ENCODE measurements at places on chromosomes 11 and 22.
A peak's percentile ranks its signal among the peaks of the same experiment; 100 is the strongest.

DNA sequence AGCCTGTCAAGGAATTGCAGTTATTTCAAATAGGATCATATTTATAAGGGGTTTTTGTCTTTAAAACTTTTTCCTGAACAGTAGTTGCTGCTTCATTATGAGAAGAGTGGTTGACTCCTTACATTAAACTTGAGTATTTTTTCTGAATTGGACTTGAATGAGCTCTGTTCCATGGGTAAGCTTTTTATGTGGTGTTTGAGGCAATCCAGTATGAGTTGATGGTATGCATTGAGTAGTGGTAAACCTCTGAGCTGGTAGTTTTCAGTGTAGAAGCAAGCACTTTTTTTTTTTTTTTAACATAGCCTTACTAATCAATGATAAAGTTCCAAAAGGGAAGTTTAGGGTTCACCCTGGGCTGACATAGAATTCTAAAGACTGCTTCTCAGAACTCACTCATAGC is 3.4 kb downstream of the KMT2A start:
- DNase-seq = no peak

- no peak for DNase-seq
These were observed at the start of gene APOA5 for GRCh38 chr11:116791813-116792143. Gene APOA5 (minus strand): TSS chr11:116791879. CDS start chr11:116791860, 19 bp downstream.

GRCh38 chr11:18650859-18651557 is 16.9 kb upstream of the SPTY2D1 start:
- no peak for DNase-seq

DNA sequence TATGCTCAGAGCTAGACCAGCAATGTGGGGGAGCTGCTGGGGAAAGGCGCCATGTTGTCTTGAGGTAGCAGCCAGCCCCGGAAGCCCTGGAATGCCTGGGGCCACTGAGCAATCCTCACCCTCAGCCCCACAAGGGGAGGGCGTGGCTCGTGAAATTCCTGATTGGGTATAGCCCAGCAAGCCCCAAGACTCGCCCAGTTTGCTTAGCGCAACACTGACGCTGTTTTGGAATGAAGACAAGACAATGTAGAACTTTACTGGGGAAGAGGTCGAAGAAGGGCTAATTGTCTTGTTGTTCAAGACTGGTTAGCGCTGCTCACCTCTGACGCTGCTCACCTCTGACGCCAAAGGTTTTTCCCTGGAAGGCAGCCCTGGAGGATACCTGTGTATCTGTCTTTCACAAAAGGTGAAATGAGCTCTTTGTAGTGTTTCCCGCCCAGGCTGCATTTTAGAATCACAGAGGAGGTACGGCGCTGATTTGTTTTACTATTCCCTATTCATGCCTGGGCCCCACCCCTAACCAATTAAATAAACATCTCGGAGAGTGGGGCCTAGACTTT is 47.6 kb downstream of the ST3GAL4 start:
- DNase-seq = no peak

- DNase-seq = no peak
These were observed 103.4 kb upstream of the OLFML1 start for GRCh38 chr11:7381937-7382336.

GRCh38 chr22:48561676-48562075 is 1266.0 kb downstream of the BRD1 start:
- DNase-seq = no peak

DNA sequence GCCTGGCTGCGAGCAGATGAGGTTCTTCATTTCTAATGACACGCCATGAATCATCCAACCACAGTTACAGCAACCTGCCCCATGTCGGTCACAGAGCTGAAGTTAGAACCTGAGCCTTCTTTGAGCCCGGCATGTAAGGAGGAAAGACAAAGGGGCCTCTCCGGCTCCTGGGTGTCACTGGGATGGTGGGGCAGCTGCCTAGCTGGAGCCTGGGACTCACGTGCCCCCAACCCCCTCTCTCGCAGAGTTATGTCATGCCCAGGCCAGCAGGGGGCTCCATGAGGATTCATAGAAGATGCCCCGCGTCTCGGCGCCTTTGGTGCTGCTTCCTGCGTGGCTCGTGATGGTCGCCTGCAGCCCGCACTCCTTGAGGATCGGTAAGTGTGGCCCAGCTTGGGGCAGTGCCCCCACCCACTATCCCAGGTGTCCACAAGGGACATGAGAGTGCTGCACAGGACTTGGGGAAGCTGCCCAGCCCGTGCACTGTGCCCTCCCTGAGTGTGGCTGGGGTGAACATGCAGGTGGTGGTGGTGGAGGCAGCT is 148.5 kb downstream of the GRIK4 start:
- no peak for DNase-seq

DNA sequence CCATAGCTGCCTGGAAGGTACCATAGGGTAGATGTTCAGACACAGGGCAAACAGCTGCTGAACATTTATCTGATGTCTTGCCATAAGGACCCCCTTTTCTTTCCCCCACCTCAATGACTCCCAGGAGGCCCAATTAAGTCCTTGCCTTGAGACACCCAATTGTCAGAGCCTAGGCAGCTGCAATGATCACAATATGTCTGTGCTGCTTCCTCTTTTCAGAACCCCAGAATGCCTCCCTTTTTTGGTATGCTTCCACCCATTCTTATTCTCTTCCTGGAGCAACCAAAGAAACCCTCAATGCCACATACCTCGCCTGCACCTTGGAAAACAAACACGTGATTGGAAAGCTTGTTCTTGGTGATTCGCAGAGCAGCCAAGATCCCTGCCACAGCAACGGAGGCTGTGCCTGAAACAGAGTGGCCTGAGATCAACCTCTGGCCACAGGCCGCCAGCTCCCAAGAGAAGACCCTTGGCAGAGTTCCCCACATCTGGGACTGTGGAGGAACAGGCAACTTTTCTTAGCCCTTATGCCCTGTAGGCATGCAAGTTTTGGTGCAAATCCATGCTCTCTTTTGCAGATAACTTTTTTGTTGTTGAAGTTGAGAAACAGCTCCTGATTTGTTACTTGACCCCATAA is 75.4 kb downstream of the CCDC81 start:
- DNase-seq = no peak

- peak; percentile 84 for DNase-seq
These were observed 48.2 kb downstream of the MORC2 start for GRCh38 chr22:30920407-30920806.

GRCh38 chr11:105073456-105074165 is 28.5 kb upstream of the CARD16 start:
- no peak for DNase-seq

DNA sequence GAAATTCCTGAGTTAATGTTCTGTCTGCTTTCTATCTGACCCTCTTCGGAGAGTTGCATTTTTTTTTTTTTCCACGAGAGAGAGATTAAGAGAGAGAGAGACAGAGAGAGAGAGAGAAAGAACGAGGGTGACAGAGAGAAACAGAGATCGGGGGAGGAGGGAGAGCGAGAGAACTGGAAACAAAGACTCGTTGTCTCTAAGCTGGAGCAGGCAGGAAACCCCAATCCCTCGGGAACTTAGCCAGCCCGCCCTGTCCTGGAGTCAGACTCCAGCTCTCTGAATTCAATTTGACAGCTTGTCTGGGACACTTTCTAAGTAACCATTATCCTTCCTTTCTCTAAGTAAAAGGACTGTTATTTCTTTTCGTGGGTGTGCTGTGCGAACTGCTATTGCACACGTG is 76.9 kb downstream of the KCNJ1 start:
- DNase-seq = no peak

- no peak for DNase-seq
These were observed 4.9 kb downstream of the ATP5MGL start for GRCh38 chr22:42635531-42635930.

- DNase-seq = no peak
These were observed 78.9 kb downstream of the NTM start for GRCh38 chr11:131449036-131450019.

GRCh38 chr11:13462311-13462900 is 616 bp downstream of the BTBD10 start:
- peak; percentile 37 for DNase-seq

GRCh38 chr11:31089117-31089516 is 280.4 kb downstream of the DCDC1 start:
- DNase-seq = no peak

DNA sequence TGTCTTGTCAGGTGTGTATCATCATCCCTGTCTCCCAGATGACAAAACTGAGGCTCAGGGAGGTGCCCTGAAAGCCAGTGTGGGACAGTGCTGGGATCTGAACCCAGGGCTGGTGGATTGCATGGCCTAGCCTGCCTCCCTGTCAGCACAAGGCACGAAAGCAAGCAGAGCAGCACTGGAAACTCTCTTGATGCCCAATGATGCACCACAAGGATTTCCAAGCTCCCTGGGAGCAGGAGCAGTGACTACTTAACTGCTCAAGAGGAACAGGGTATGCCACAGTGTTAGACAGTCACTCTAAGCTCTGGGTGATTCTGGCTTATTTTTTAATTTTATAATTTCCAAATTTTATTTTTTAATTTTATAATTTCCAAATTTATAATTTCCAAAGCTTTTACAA is 9.0 kb downstream of the ZC3H7B start:
- DNase-seq = no peak

- no peak for DNase-seq
These were observed 617.3 kb downstream of the NTM start for GRCh38 chr11:131987703-131988102.

GRCh38 chr11:126363706-126364248 is 8.3 kb downstream of the ST3GAL4 start:
- DNase-seq = no peak

DNA sequence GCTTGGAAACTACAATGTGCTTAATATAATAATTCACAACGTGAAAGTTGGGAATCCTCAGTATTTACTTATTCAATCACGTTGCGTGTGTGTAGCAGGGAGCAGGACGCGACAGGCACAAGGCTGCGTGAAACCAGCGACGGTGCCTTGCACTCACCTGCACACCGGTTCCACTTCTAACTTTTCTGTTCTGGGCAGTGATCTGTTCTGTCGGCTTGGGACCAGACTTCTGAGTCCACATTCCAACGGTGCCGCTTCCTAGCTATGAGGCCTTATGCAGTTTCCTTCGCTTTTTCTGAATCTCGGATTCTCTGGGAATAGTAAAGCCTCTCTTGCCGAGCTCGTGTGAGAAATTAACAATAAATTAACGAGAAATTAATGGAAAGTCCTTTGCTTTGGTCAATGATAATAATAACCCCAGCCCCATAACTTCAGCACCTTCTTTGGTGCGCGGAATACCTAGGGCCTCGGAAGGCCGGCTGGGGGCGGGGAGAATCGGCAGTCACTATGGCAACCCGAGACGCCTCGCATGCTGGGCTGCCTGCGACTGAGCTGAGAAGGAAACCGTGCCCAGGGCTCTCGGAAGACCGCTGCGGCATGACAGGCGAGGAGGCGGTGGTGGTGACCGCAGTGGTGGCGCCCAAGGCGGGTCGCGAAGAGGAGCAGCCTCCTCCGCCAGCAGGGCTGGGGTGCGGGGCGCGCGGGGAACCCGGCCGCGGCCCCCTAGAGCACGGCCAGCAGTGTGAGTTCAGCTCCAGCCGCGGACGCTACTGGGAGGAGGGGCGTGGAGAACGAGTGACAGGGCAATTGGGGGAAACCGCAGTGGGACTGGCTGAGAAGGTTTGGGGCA is at the start of gene C11orf97:
Gene C11orf97 (plus strand): TSS at position 530 of the 850 bp plus-strand sequence. CDS start 68 bp downstream, at position 598.
- DNase-seq = peak; percentile 41

- no peak for DNase-seq
These were observed 18.4 kb downstream of the CUL5 start for GRCh38 chr11:108027057-108027456.

- no peak for DNase-seq
These were observed 21.2 kb upstream of the BDNF start for GRCh38 chr11:27721264-27722116.

DNA sequence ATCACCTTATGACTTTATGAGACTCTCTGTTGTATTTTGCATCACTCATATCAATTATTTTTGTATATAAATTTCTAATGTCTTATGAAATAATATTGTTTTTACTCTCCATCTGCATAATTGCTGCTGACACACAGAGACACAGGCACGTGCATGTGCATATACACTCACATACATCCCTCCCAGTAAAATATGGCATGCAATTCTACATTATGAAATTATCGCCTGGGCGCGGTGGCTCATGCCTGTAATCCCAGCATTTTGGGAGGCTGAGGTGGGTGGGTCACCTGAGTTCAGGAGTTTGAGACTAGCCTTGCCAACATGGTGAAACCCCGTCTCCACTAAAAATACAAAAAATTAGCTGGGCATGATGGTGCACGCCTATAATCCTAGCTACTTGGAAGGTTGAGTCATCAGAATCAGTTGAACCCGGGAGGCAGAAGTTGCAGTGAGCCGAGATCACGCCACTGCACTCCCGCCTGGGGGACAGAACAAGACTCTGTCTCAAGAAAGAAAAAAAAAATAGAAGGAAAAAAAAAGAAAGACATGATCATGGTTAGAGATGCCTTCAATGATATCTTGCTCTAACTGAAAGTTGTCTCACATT is 96.7 kb upstream of the LUZP2 start:
- no peak for DNase-seq
